ENCODE measurements at places on chromosomes 11 and 22.

DNA sequence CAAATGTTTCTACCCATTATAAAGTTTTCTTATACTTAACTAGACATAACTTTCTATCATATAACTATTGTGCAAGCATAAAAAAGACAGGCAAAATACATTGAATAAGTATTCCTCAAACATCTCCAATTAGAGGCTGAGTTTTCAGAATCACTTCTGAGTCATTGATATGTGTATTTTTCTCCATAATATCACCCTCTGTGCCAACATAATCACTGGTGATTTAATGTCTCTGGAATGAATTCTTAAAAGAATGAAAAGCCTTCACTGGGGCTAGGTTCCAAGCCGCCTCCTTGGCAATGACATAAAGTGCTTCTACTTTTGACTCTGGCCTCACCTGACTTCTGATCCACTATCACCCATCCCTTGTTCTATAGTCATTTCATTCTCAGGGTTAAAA is 197.0 kb upstream of the E2F8 start:
- DNase-seq: peak; percentile 89

DNA sequence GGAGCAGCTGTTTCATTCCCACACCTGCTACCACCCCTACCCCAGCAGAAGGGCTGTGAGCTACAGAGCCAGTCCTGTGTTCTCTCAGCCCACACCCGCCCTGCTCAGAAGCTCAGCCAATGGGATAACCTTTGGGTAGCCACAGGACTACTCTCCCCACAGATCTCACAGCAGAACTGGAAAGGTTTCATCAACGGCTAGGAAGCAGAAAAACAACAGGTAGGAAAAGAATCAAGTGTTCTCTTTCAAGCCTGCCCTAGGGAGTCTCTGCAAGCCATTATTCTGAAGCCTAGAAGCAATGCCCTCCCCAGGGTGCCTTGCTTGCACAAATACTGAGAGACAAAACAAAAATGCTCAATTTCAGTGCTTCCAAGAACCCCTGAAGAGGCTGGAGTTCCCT is 77.2 kb downstream of the TMPRSS5 start:
- DNase-seq: no peak

GRCh38 chr11:128598506-128599150 is 11.3 kb upstream of the ETS1 start:
- peak; percentile 39 for DNase-seq

GRCh38 chr11:36059660-36060059 is 115.8 kb downstream of the LDLRAD3 start:
- no peak for DNase-seq

DNA sequence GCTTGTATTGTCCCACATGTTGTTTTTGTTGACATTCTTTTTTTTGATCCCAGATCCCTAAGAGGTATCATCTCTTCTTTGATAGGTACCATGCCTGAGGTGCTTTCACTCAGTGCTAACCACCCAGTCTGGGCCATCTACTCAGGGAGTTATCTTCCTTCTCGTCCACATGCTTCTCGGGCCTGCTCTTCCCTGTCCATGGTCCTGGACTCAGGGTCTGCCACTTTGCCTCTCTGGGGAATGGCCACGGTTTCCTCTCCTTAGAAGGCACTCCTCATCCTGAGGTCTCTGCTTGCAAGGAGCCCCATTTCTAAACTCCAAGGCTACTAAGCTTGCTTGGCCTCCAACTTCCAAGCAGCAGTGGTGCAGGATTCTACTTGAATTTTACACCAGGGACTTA is 227.0 kb upstream of the NCAM1 start:
- peak; percentile 8 for DNase-seq

GRCh38 chr11:133531458-133531857 is 843 bp downstream of the OPCML start:
- no peak for DNase-seq

Data from IMR-90 (cell line).